ENCODE measurements at places on chromosomes 11 and 22. TPM values are rescaled to one million over a fixed set of nuclear protein-coding genes. Genes with fewer than 3 reads are reported as not detected.

DNA sequence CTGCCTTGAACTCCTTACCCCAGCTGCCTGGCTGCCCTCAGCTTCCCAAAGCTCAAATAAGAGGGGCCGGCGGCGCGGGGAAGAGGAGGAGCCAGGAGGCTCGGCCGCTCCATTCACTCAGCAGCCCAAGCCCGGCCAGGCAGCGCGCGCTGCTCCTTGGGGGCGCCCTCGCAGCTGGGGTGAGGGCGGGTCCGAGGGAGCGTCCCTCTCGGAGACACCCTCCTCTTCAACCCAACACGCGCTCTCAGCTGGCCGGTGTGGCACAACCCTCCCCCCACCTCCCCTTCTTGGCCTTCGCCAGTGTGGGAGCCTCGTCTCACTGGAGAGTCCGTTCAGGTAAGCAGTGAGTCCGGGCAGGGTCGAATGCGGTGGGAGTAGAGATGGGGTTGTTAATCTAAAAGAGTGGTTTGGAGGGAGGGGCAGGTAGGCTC, at the start of gene WT1:
Gene WT1 (minus strand): TSS at position 29 of the 431 bp plus-strand sequence.
- DNase-seq, result no peak

DNA sequence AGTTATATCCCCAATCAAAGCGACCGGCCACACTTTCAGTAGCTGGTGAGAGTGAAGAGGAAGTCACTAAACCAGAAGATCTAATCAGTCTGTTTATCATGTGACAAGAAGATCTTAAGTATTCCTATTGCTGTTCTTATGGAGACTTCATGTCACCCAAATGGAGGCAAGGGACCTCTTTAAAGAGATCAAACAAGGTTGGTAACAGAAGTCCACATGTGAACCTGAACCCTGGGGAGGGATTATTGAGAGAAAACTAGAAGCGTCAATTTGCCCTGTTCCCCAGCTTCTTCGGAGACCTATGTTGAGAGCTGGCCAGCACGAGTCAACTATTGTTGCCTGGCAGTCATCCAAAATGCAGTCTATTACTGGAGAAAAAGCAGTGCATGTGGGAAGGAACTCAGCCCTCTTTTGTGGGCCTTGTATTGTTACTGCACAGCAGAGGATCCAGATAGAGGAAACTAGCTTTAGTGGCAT, 76.9 kb upstream of the CTSC start:
- peak; percentile 6 for DNase-seq

- no peak for DNase-seq
Observed at GRCh38 chr11:74608431-74608830, 16.0 kb downstream of the POLD3 start.

The SMC1B gene
- not detected for polyA plus RNA-seq

DNA sequence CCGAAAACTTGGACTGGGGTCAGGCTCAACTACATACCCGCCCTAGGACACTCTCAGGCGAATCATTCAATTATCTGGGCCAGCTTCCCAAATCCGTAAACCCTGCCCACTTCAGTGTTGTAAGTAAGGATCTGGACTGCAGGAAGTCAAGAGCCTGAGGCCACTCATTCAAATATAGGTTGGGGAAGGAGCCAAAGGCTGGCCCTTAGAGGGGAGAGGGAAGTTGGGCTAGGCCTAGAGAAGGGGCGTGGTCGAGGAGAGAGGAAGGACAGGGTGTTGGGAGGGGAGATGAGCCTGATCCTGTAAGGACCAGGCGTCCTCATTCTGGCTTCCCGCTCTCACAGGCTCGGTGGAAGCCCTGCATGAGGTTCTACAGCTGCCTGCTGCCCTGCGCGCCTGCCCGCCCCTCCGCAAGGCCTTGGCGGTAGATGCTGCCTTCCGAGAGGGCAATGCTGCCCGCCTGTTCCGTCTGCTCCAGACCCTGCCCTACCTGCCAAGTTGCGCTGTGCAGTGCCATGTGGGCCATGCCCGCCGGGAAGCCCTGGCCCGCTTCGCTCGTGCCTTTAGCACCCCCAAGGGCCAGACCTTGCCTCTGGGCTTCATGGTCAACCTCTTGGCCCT, 3.0 kb downstream of the SAC3D1 start:
- DNase-seq, result no peak

The ZDHHC8 gene
- polyA plus RNA-seq, result 4.6 TPM

DNA sequence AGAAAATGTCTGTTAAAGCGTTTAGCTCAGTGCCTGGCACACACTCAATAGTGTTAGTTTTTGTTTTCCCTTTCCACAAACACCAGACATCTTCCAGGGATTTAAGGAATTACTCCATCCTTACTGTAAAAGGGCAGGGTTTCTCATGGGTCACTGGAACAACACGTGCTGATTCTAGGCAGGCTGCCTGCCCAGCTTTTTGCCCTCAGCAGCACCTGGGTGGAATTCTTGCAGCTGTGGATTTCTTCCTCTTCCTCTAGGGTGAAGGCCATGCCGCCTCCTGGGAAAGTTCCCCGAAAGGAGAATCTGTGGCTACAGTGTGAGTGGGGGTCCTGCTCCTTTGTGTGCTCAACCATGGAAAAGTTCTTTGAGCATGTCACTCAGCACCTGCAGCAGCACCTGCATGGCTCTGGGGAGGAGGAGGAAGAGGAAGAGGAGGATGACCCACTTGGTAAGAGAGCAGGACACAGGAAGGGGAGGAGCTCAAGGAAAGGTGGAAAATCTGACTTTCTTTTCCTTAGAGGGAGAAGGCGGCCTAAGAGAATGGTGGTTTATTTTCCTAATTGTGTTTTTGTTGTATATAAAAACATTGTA, 5.4 kb downstream of the HINFP start:
- no peak for DNase-seq

The PLAAT4 gene
- 532 TPM for polyA plus RNA-seq

DNA sequence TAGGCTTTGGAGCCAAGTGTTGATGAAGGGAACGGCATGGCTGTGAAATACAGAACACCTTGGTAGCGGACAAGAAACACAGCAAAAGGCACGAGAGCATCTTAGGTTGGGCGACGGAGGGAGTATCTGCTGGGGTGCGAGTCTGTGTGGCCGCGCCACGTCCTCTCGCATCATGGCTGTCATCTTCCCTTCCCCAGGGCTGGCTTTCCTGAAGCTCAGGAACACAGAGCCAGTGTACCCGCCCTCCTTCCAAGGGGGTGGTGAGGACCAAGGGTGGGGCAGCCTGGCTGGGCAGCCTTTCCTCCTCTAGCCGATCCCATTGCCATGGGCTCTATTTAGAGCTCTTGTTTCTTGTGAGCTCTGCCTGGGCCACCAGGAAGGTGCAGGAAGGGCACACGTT, 154.4 kb downstream of the FEZ1 start:
- no peak for DNase-seq

The LSP1 gene
- 438 TPM for polyA plus RNA-seq

DNA sequence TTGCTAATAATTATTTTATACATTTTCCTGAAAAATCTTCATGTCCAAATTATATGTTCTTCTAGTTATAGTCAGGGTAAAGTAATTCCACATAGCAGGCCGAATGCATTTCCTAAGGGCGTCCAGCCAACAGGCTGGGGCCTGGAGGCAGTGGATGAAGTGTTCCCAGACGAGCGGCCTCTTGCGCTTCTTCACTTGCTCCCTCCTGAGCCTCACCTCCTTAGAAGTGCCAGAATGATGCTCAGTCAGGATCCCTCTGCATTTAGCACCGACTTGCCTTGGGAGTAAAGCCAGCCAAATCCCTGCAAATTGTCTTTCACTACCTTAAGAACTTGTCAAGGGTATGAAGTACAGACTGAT, 1.5 kb downstream of the OLFML1 start:
- no peak for DNase-seq

The MSANTD4 gene
- polyA plus RNA-seq, result 4.1 TPM

DNA sequence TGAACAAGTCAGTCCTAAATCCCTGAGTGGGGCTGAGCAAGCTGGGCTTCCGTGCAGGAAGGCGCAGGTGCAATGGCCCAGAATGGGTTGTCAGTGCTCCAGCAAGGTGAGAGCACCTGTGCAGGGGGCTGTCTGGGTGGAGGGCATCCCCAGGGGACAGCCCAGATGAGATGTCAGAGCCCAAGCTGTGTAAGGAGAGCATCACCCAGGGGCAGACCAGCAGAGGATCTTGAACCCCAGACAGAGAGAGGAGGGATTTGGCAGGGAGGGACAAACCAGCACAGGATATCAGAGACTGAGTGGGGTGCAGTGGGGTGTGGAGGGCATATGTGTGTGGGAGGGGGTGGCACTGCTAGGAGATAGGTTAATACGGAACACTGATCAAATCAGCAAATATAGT, 114.9 kb upstream of the TMEM45B start:
- no peak for DNase-seq

GRCh38 chr22:45968751-45969413, 8.1 kb downstream of the WNT7B start:
- DNase-seq, result no peak

- no peak for DNase-seq
Observed at GRCh38 chr22:49785046-49785521, 42.6 kb downstream of the BRD1 start.

DNA sequence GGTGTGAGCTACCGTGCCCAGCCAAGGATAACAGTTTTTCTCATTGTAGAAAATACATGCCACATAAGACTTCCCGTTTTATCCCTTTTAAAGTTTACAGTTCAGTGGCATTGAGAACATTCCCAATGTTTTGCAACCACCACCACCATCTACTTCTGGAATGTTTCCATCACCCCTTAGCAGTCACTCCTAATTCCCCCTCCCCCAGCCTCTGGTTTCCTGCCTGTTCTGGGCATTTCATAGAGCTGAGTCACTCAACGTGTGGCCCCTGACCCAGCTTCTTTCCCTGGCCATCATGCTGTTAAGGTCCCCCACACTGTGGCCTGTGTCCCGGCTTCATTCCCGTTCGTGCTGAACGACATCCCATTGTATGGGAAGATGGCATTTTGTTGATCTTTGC, 30.7 kb downstream of the FGF4 start:
- DNase-seq, result no peak

DNA sequence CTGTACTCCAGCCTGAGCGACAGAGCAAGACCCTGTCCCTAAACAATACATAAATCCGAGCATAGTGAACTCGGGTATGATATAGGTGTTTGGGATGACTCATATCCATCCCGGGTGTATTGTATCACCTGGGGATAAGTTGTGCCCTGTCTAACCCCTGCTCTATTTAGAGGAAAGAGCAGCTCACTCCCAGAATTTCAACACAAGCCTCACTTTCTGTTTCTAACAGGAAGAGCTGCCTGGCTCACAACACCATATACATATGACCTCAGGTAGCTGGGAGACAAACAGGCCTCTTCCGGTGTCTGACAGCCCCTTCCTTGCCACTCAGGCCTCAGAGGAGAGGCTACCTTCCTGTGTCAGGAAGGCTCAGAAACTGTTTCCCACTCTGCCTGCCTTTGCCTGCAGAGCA, 9.9 kb upstream of the MICALL1 start:
- peak; percentile 31 for DNase-seq

- DNase-seq, result no peak
Observed at GRCh38 chr11:61950035-61950547, at the start of gene BEST1. Gene BEST1, plus strand, starts transcription at chr11:61950351. Its CDS starts 1,456 bp downstream, at chr11:61951807.

DNA sequence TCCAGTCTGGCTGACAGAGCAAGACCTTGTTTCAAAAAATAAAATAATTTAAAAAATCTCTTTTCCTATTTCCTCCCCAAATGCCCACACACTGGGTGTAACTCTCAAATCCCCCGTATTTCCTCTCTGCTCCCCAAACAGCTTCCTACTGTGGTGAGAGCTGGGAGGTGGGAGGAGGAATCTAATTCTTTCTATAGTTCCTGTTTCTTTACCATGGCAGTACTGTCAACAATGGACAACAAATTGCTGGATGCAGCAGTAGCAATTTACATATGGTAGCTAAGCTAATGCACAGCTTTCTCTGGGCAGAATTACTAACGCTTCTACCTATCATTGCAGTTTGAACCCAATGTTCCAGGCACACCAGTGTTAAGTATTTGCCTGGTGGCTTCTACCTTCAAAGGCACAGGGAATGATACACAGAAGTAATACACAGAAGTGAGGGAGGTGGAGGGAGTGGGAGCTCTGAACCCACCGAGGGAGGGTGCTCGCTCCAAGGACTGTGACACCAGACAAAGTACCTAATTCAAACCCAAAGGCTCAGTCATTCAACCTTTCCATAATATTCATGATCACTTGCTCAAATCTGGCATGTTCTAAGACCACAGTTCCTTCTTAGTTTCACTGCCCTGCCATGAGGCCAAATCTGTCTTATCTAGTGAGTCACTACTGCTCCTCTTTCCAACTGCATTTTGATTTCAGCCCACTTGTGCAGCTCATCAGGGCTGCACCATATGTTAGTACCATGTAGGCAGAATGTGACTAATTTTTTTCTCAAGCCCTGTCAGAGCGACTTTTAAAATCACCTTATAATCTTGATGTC, 37.9 kb downstream of the CELF1 start:
- no peak for DNase-seq

The ISX gene
- not detected for polyA plus RNA-seq

The GGTLC2 gene
- not detected for polyA plus RNA-seq

DNA sequence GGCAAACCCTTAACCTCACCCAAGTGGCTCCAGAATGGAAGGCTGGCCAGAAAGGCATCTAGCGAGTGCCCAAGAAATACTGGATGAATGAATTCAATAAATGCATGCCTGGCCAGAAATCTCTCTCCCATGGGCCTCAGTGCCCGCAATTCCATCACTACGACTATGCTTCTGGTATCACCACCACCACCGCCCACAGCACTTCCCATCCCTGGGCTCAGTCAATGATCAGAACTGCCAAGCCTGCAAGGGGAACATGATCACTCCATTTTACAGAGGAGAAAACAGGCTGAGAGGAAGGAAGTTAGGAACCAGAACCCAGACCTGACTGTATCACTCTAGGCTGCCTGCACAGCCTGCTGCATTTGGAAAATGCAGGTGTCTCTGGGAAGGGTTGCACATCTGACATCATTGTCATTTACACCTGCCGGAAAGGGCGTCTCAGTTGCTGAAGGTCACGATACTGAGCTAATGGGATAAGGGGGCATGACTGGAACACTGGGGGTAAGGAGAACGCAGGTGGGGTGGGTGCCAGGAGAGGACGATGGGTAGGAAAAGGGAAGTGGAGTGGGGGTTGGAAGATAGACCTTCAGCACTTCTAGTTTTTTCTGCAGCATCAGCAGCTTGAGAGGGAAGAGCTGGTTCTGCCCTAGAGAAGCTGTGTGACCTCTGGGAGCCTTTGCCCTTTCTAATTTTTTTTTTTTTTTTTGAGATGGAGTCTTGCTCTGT, 3.2 kb downstream of the GPR152 start:
- no peak for DNase-seq

GRCh38 chr11:106238704-106239360, 161.4 kb downstream of the AASDHPPT start:
- DNase-seq, result no peak

- DNase-seq, result no peak
Observed at GRCh38 chr22:50224071-50224470, 20.8 kb downstream of the TUBGCP6 start.

The HEPHL1 gene
- not detected for polyA plus RNA-seq

DNA sequence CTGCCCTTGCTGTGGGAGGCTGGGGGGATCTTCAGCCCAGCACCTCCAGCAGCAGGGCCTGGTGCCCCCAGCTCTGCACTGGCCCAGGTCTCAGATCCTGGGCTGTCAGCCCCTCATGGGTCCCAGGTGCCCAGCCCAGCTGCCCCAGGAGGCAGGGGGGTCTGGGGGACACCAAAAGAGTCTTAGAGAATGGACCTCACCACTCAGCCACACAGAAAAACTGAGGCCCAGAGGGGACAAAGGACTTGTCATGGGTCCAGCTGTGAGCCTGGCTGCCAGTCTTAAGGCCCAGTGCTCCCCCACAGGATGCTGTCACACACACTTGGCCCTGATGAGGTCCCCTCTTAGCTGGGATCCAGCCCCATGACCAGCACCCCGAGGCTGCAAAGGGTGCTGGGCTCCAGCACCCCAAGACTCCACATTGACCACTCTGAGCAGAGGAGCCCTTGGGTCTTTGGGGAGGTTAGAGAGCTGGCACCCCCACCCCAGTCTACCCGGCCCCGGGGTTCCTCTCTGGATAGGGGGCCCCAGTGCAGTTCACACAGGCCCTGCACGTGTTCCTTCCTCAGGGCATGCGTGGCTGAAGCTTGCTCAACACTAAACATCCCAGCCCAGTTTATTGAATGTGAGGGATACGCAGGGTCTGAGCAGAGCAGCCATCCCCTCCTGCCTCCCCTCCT, 54.4 kb downstream of the IGLL5 start:
- no peak for DNase-seq
